Dermis microvascular lymphatic vessel endothelial cell (primary cell): ENCODE measurements at places on chromosomes 12 and 14. TPM values are rescaled to one million over a fixed set of nuclear protein-coding genes. Genes with fewer than 3 reads are reported as not detected.

Gene LRTM2
- not detected in 2 replicates for total RNA-seq

Gene SLC25A47
- under 0.01 TPM in 1 of 2 replicates, not detected in the other for total RNA-seq

DNA sequence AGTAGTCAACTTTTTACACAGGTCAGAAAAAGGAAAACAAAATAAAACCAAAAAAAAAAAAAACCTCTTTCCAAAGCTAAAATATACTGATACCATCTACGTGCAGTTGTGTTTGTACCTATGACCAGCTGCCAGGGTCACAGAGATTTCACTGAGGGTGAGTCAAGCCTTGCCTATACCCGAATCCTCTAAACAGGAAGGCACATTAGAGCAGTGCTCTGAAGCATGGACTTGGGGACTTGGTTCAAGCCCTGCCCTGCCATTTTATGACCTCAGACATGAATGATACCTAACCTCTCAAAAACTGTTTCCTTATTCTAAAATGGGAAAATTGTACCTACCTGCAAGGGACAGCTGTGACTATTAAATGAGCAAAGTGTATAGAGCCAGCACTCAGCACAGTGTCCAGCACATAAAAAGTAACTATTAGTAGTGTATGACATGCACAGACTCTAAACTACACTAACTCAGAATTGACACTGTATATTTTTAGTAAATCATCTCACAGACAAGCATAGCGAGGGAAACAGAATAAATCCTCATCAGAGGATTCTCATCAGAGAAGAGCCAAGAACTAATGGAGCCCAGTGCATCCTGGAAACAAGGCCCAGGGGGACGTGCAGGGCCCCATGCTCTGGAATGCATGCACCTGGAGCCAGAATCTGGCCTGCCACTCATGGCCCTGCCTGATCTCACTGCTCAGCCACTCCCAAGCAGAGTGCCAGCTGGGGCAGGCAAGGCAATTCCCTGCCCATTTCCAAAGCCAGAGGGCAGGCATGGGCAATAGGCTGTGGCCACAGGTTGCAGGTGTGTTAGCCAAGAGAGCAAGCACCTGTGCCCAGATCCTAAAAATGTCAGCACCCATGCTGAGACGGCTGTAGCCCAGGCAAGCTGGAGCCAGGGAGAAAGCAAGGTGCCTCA is 57.0 kb downstream of the NT5DC3 start:
- no peak for DNase-seq

DNA sequence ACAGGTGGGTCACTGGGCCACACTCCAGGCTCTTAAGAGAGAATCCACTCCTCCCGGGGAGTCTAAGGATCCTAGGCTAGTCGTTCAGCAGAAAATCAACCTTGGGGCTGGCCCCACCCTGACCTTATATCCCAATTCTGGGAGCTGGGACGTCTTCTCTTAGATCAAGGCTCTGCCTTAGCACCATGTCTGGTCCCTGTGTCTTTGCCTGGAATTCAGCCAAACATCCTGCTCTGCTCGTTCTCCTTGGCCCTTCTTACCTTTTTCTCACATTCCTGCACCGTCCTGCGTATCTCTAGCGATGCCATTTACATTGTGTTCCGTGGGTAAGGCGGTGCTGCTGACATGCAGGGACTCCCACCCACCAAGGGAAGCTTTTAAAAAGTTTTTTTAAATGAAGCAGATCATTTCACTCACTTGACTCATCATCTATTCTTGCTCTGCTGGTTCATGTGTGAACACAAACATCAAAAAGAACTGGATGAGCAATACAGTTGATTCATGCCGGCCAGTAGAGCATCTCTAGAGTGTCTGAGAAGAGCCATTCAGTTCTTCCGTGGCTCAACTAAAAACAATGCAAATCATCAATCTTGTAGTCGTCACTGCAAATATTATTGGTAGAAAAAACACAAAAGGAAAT is 50.2 kb downstream of the KCNK13 start:
- DNase-seq, result no peak

DNA sequence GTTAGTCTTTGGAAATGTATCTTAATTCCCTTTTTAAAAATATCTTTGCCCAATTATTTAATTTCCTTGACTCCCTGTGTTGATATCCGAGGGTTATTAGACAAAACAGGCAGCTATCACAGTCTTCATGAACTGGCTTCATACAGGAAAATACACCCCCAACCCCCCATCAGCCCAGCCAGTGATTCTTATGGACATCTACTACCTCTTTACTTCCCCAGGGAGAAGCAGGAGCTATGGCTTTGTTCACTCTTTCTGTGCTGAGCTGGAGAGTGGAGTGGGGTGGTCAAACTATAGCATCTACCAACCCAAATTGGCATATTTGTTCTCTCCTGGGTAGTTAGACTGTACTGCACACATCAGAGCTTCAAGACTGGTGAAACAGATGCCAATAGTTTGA is 134.4 kb upstream of the SLC38A2 start:
- no peak for DNase-seq

Gene CYP27B1
- 0.13 and 0.39 TPM in 2 replicates for total RNA-seq

Gene SMOC1
- total RNA-seq, result 0.90 and 2.3 TPM in 2 replicates

- DNase-seq, result no peak
Measured at GRCh38 chr12:31021809-31022494, 51.7 kb upstream of the DDX11 start.

Gene MYF6
- total RNA-seq, result not detected in 2 replicates

GRCh38 chr14:59358102-59358501 is 107.1 kb downstream of the GPR135 start:
- peak; percentile 93 for DNase-seq

DNA sequence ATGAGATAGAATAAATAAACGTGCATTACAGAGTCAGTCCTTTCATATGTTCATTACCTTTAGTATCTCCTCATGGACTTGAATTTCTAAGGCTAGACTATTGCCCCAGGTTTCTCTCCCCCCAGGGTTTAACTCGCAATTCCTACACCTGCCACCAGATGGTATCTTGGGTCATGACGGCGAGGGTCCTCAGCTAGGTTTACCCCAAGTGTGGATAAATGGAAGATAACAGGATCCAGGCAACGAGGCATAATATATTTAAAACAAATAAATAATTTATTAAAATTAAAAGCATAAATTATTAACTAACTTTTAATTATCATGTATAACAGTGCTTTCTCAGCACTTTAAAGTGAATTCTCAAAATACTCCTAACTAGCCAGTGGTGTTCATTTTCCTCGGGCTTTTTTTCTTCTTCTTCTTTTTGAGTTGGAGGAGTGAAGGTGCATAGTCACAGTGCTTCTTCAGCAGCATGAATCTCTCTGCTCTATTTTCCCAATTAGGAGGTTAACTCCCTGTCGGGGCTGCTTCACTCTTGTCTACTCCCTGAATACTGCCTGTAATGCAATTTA is 243.5 kb upstream of the CAND1 start:
- peak; percentile 24 for DNase-seq

Gene LALBA
- not detected in 2 replicates for total RNA-seq

GRCh38 chr14:91269076-91269991 is 24.8 kb upstream of the GPR68 start:
- DNase-seq, result no peak

Gene RPGRIP1
- 0.39 and 0.76 TPM in 2 replicates for total RNA-seq

Gene FGD6
- total RNA-seq, result 11.0 and 14.7 TPM in 2 replicates

GRCh38 chr12:130520784-130521183 is 183.1 kb downstream of the PIWIL1 start:
- DNase-seq, result no peak

Gene AQP5
- under 0.01 TPM in 1 of 2 replicates, not detected in the other for total RNA-seq

DNA sequence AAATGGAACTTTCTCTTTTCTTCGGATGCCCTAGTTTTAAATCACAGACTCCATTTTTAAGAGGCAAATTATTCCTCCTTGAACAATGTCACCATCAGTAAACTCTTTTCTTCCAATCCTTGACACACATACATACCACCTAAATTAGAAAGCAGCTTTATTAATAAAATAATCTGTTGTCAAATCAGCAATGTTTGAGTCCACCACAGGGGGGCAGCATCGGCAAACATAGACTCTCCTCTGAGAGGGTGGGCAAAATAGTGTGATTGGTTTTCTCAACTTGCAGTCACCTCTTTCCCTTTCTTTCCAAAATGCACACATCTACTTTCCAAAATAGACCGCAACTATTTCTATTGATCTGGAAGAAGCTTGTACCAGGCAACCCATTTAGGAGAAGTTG is 438.4 kb upstream of the OR4E1 start:
- peak; percentile 5 for DNase-seq

Gene CFL2
- 42.5 and 56.5 TPM in 2 replicates for total RNA-seq

Gene FGFR1OP2
- 60.1 and 68.7 TPM in 2 replicates for total RNA-seq

GRCh38 chr14:24309538-24310264 is at the start of gene LTB4R2:
Gene LTB4R2, plus strand, starts transcription at chr14:24310140. Its CDS starts 525 bp downstream, at chr14:24310665.
- no peak for DNase-seq

Gene TMEM63C
- total RNA-seq, result 0.13 and 0.77 TPM in 2 replicates

- no peak for DNase-seq
Measured at GRCh38 chr12:13404111-13404628, 207.6 kb downstream of the EMP1 start.

Gene PKP2
- 1.3 and 4.0 TPM in 2 replicates for total RNA-seq

GRCh38 chr12:1528791-1529190 is 65.6 kb downstream of the FBXL14 start:
- no peak for DNase-seq

DNA sequence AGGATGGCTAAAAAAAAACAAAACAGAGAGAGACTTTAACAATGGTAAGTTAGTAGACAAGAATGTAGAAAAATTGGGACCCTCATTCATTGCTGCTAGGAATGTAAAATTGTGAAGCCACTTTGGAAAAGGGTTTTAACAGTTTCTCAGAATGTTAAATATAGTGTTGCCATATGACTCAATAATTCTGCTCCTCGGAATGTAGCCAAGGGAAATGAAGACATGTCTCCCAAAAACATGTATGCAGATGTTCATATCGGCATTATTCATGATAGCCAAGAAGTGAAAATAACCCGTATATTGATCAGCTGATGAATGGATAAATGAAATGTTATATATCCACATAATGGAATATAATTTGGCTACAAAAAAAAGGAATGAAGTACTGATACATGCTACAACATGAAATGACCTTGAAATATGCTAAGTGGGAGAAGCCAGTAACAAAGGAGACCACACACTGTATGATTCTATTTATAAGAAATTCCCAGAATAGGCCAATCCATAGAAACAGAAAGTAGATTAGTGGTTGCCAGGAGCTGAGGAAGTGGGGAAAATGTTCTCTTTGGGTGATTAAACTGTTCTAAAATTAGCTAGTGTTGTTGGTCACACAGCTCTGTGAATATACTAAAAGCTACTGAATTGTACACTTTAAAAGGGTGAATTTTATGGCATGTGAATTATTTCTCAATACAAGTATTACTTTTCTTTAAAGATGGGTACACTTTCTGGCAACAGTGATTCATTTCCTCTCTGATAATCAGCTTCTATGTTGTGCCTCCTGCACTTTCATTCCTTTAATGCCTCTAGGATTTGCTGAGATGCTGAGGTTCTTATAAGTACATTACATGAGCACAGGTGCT is 132.5 kb downstream of the DAAM1 start:
- DNase-seq, result peak; percentile 64

DNA sequence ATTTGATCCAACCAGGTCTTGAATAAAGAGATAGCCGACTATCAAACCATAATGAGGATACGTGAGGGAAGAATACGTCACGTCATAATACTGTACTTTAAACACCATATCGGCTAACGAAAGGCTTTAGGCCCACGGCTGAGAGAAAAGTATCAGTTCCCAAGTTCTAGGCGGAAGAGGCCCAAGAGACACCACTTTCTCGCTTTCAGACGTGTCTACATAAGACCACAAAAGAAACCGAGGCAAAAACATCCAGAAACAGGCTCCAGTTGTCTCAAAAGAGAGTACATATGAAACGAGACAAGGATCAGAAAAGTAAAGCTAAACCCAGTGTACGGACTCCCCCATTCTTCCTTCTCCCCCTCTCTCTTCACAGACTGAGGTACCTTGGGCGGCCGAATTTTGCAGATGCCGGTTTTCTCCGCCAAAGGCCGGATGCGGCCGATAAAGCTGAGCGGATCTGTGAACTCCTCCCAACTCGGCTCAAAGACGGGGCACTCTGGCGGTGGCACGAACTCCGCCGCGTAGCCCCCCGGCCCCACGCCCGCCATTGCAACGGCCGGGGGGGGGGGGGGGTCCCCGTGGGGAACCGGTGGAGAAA is 479 bp downstream of the KDM5A start:
- no peak for DNase-seq

DNA sequence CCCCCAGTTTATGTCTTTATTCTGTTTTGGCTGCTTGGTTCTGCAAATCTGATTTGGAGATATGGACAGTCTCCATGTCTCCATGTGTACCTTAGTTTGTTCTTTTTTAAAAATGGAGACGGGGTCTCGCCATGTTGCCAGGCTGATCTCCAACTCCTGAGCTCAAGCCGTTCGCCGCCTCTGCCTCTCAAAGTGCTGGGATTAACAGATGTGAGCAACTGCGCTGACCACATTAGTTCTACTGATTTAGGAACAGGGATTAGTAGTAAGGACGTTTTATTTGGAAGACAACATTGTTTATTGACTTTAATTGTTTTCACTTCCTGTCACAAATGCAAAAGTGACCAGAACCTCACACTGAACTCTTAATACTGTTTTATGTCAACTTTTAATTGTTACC is 14.7 kb downstream of the AEBP2 start:
- DNase-seq, result no peak

Gene ERP29
- total RNA-seq, result 71.8 and 76.3 TPM in 2 replicates

DNA sequence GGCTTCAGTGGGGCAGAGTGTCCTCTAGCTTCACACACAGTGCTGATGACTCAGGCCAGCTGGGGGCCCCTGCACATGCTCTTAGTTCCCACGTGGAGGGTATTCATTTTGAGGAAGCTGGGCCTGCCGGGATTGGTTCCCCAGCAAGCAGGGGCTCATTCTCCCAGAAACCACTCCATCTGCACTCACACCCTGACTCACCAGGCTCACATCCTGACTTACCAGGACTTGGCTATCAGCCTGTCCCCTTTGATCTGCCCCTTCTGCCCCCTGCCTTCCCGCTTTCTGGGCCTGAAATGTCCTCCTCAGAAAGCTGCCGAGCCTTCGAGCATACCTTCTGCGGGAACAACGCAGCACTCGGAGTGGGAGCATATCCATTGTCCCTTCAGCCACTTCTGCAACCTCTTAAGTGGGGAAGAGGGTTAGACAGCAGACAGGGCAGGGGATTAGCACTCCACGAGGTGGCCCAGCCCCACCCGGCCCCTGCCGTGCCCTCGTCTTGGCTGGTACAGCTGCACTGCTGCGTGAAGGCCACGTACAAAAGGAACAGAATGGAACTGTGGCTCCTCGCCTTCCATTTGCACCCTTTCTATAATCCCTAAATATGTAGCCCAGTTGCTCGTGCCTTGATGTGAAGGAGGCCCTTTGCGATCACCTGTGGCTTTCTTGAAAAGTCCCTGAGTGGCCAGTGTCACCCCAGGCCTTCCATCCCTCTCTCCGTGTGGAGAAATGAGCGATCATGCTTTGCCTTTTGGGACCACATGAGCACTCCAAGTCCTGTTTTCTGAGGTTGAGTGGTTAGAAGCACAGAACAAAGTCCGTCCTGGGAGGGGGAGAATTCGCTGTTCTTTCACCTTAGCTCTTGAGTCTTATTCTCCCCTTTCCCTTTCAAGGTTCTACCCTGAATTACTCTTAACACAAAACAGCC is 26.1 kb downstream of the TPCN1 start:
- DNase-seq, result no peak

Gene GLIPR1L2
- total RNA-seq, result under 0.01 and 0.13 TPM in 2 replicates

Gene KCNJ8
- under 0.01 TPM in 1 of 2 replicates, not detected in the other for total RNA-seq

GRCh38 chr12:108802101-108802961 is 55.1 kb downstream of the SSH1 start:
- no peak for DNase-seq
